T-cell (primary cell): ENCODE measurements at places on chromosomes 16 and 17.

DNA sequence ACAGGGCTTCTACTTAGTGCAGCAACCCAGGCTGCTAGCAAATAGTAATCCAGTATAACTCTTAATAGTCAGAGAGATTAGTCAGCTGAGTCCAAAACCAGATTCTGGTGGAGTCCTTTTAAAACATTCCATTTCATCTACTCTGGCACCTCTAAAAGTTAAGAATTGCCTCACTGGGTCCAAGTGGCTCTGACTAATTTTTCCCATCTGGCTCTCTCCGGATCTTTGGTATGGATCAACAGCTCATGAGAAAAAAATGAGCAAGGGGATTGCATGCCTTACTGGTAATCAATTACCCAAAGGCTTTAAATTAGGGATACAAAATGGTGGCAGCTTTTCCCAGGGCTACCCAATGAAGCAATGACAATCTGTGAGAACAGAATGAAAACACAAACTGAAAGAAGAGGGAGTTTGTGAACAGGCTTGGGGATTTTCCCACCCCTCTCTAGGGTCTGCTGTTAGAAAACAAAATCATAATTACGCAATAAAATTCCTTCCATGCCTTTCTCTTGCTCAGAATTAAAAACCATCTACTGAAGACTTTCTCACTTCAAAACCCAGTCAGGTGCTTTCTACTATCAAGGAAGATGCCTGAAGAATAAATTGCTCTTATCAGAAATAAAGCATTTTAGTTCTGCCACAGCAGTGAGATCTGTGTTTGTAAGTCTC, 84.6 kb upstream of the PMFBP1 start:
- no peak for DNase-seq

GRCh38 chr16:29674188-29674587, 4.8 kb upstream of the QPRT start:
- no peak for DNase-seq

DNA sequence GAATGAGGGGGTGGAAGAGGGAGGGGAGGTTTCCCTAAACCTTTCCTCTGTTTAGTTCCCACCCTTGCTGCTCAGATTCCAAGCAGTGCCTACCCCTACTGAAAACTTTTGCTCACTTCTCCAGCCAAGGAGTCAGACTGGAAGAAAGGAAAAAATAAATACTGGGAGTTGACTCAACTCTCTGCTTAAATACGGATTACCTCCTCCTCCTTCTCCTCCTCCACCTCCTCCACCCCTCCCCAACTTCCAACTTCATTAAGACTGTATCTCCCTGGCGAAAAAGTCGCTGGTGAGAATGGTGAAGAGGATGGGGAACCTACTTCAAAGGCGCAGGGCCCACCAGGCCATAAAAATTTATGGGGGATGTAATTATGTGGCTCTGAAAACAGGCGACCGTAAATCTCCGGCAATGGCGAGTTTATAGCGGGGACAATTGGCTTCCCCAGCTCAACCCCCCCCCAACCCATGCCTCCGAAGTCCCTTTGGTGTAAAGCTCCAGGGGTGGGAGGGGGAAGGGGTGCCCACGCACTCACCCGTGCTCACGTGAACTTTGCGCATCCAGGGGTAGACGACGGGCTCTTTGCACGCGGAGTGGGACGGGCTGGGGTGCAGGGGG, 712 bp downstream of the HOXB4 start:
- no peak for DNase-seq

- no peak for DNase-seq
These were observed 40.3 kb downstream of the LMF1 start for GRCh38 chr16:930511-930910.

- DNase-seq: no peak
These were observed 55.4 kb downstream of the TENT4B start for GRCh38 chr16:50208460-50208931.

DNA sequence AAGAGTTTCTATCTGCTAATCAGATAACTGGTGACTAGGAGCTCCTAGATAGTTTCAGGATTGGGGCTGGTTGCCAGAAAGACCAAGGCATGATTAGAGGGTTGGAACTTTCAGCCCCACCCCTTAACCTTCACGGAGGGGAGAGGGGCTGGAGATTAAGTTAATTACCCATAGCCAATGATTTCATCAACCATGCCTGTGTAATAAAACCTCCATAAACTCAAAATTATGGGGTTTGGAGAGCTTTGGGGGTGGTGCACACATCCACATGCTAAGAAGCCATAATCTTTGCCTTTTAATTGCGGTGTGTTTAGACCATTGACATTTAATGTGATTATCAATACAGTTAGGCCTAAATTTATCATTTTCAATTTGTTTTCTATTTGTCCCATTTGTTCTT, 161.7 kb downstream of the CDK5R1 start:
- DNase-seq: no peak

DNA sequence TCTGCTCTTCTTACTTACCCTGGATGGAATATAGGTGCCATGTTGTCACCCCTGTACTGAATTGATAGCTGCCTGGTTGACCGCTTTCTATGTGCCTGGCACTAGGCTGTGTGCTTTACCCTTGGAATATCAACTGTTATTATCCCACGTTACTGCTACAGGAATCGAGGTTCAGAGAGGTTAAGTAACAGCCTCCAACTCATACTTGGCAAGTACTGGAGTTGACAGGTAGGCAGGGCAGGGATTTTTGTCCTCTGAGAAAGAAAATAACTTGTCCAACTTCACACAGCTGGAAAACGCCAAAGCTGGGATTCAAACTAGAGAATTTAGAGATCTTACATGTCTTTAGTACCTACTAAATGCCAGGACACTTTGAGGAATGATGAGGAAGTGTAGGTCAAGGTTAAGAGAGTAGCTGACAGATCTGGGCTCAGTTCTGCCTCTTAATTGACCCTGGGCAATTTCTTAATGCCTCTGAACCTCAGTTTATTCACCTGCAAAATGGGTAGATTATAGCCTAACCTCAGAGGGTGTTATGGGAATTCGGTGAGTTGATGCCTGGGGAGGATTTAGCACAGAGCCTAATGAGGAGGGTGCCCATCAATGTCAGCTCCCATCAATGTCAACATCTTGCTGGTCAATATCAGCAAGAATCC, 25.8 kb downstream of the ITPRIPL2 start:
- no peak for DNase-seq

GRCh38 chr17:43846221-43846712, 709 bp upstream of the CD300LG start:
- DNase-seq: peak; percentile 70

DNA sequence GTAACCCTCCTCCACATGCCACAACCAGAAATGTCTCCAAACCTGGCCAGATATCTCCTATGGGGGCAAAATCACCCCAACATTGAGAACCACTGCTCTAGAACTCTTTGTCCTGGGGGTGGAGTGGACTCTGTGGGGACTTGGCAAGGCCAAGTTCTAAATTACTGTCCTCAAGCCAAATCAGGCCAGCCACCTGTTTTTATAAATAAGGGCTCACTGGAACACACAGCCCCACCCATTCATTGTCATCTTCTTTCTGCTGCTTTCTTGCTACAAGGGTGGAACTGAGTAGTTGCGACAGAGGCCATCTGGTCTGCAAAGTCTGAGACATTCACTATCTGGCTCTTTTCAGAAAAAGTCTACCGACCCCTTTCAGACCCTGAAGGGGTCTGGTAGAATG, 26.8 kb upstream of the TMEM220 start:
- DNase-seq: no peak

GRCh38 chr16:4700380-4700996, 7.1 kb downstream of the NUDT16L1 start:
- no peak for DNase-seq

DNA sequence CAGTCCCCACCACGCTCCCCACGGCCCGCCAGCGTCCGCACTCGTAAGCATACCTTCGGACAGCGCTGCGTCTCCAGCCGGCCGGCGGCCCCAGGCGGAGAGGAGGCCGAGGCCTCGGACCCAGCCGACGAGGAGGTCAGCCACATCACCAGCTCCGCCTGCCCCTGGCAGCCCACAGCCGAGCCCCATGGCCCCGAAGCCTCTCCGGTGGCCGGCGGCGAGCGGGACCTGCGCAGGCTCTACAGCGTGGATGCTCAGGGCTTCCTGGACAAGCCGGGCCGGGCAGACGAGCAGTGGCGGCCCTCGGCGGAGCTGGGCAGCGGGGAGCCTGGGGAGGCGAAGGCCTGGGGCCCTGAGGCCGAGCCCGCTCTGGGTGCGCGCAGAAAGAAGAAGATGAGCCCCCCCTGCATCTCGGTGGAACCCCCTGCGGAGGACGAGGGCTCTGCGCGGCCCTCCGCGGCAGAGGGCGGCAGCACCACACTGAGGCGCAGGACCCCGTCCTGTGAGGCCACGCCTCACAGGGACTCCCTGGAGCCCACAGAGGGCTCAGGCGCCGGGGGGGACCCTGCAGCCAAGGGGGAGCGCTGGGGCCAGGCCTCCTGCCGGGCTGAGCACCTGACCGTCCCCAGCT, 4.9 kb downstream of the TPSG1 start:
- no peak for DNase-seq

DNA sequence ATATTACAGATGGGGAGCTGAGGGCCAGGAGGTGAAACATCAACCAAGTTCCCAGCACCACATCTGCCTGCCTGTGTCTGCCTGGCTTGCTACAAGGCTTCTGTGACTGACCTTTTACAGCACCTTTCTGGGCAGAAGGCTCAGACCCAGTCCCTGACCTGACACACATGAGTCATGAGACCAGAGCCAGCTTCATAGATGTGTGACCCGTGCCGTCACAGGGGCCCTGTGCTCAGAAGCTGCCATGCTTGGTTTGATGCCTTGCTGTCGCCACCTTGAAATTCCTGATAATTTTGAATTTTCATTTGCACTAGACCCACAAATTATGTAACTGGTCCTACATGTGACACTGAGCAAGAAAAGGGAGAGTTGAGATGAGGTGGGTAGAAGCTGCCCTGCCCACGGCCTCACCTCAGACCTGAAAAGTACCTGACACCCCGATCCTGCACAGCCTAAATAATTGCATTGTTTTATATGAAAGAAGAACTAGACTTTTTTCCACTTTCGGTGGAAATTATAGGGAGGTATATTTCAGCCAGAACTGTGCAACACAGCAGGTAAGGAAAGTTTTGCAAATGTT, 13.3 kb upstream of the PECAM1 start:
- DNase-seq: no peak
